ENCODE measurements at places on chromosomes 1 and 21. TPM values are rescaled to one million over a fixed set of nuclear protein-coding genes. Genes with fewer than 3 reads are reported as not detected.

DNA sequence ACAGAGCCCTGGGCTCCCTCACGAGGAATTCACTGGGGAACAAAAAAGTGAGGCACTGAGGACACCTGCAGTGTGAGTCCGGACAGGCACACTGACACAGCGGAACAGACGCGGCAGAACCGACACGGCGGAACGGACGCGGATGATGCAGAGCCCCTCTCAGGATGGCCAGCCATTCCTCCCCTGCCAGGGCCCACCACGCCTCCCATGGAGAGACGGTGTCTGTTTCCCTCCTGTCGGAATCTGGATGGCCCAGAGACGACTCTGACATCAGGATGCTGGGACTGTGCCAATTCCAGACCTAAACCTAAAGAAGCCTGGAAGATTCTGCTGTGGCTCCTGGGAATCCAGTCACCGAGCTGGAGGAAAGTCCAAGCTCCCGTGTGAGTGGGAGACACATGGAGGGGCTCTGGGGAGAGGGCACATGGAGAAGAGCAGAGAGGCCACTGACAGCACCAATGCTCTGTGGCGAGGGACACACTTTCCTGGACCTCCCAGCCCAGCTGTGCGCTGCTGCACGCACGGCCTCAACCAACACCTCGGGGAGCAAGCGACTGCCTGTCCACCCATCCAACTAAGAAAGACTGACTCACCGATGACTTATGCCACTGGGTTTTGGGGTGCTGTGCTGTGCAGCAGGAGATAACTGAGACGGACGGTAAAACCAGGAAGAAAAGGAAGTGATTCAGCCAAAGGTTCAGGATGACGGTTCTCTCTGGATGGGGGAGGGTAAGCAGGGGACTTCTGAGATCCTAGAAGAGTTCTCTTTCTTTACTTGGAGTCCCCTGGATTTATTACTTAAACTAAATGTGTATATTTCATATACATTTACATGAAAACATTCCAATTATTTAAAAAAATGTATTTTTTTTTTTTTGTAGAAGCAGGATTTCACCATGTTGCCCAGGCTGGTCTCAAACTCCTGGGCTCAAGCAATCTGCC lies 23.3 kb downstream of the ZBTB17 start:
- DNase-seq, result no peak
- H3K27ac ChIP-seq, result no peak overlapping the region
- peaks cover 19% of the 10 kb centered on the region for H3K4me1 ChIP-seq
- H3K27me3 ChIP-seq, result no peaks in the 10 kb centered on the region
- H3K4me3 ChIP-seq, result no peak overlapping the region
- no peaks in the 10 kb centered on the region for H3K36me3 ChIP-seq

DNA sequence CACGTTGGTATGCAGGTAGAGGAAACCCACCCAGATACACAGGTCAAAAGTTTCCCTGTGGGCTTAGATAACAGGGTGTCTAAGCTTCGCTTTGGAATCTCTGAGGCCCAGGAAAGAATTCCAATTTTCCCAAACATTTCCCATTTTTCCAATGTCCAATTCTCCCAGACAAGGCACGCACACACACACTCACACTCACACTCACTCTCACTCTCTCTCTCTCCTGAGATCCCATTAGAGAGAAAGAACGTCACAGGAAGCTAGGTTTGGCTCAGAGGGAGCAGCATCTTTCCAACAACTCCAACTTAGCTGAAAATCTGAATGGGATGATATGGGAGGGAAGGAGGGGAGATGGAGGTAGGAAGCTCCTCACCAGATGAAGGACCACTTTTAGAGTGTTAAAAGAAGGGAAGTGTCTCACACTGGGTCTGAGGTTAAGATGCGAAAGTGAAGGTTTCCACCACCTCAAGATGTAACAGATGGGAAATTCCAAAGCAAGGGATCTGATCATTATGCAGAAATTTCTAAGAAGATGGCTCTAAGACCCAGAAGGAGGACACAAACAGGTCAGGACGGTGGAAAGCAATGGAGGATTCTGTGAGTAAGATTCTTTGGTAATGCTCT lies 63.5 kb downstream of the GNG12 start:
- DNase-seq, result no peak
- no peaks in the 10 kb centered on the region for H3K4me1 ChIP-seq
- no peak overlapping the region for H3K4me3 ChIP-seq

The AMY2A gene
- not detected for total RNA-seq

The NUP133 gene
- total RNA-seq, result 31.8 TPM

DNA sequence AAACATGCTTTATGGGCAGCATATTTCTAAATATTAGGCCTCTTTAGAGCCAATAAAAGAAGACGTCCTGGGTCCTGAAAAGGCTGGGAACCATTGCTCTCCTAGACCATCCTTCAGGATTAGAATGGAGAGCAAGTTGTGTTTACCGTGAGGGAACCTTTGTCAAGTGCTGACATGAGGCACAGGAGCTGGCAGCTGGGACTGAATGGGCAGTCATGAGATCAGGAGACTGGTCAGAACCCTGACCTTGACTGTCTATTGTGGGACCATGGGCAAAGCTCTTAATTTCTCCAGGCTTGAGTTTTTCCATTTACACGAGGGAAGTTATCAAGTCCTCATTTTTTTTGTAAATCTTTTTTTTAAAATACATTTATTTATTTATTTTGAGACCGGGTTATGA lies 5.2 kb downstream of the PFKFB2 start:
- H3K4me3 ChIP-seq, result no peak overlapping the region
- no peak overlapping the region for H3K27ac ChIP-seq
- H3K27me3 ChIP-seq, result no peaks in the 10 kb centered on the region
- H3K36me3 ChIP-seq, result no peaks in the 10 kb centered on the region
- no peaks in the 10 kb centered on the region for H3K4me1 ChIP-seq
- DNase-seq, result no peak

GRCh38 chr1:27285274-27285660 lies 36.7 kb upstream of the TMEM222 start:
- no peaks in the 10 kb centered on the region for H3K27me3 ChIP-seq
- H3K36me3 ChIP-seq, result peaks cover 6% of the 10 kb centered on the region
- H3K4me3 ChIP-seq, result no peak overlapping the region
- no peaks in the 10 kb centered on the region for H3K4me1 ChIP-seq

- no peak overlapping the region for H3K4me3 ChIP-seq
- no peak for DNase-seq
- no peaks in the 10 kb centered on the region for H3K27me3 ChIP-seq
- H3K4me1 ChIP-seq, result no peaks in the 10 kb centered on the region
These were observed 62.9 kb downstream of the NID1 start for GRCh38 chr1:236002025-236002390.

- no peak overlapping the region for H3K27ac ChIP-seq
- H3K4me3 ChIP-seq, result no peak overlapping the region
- DNase-seq, result no peak
- peaks cover 4% of the 10 kb centered on the region for H3K4me1 ChIP-seq
These were observed 22.1 kb upstream of the SH3D21 start for GRCh38 chr1:36284061-36284460.

DNA sequence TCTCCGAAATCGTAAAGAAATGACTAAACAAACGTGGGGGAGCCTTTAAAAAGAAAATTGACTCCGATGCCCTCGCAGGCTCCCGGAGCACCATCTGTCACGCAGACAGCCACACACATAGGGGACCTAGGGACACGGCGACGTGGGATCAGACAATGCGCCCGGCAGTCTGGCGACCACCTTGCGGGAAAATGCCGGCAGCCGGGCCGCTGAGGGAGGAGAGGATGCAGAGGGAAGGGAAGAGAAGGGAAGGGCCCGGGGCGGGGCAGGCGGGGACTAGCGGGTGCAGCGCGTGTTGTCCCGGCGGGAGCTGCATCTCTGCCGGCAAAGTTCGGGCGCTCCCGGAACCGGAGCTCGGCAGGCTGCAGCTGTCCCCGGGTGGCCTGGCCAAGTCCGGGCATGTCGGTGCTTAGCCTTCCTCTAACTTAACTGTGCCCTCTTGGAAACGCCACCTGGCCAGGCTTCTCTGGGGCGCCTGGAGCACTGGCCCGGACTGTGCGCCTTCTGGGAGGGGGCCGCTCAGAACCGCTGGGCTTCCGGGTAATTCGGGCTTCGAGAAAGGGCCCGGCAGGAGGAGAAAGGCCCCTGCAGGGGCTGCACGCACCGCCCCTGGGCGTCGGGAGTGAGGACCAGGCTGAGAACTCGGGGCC lies 1.8 kb downstream of the NHLH2 start:
- no peak for DNase-seq
- H3K36me3 ChIP-seq, result no peaks in the 10 kb centered on the region
- peaks cover 70% of the 10 kb centered on the region for H3K27me3 ChIP-seq

DNA sequence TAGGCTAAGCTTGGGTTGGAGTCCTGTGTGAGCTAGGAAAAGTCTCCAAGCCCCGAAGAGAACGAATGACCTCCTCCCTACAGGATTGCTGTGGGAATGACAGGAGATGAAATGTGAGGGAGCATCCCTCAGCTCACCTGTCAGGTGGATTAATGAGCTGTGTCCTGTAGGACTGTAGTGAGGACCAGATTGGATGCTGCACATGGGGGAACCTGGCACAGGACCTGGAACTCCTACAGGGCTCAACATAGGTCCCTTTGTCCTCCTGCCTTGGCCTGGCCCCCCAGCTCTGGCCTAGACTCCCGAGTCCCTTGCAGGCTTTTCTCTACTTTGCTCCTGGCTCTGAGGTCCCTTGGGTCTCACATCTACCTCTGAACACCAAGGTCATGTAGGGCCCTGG lies 155.7 kb downstream of the PTPRU start:
- peaks cover 13% of the 10 kb centered on the region for H3K27me3 ChIP-seq
- H3K36me3 ChIP-seq, result no peaks in the 10 kb centered on the region
- no peaks in the 10 kb centered on the region for H3K4me1 ChIP-seq

DNA sequence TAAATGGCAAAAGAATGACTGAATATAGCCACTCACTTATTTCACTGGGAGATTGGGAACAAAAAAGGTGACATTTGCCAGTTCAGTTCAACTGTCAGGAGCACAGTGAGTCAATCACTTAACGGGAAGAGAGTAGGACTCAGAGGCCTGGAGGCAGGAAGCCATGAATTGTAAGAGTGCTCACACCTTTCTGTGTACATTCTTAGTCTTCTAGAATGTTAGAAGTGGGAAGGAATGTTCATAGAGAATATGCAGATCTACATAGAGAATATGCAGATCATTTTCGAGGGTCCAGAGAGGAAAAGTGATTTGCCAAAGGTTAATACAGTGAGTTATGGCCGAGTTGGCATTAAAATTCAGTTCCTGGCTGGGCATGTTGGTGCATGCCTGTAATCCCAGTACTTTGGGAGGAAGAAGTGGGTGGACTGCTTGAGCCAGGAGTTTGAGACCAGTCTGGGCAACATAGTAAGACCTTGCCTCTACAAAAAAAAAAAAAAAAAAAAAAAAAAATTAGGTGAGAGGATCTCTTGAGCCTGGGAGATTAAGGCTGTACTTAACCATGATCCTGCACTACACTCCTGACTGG lies 8.3 kb downstream of the IL20 start:
- H3K36me3 ChIP-seq, result no peaks in the 10 kb centered on the region
- no peak overlapping the region for H3K27ac ChIP-seq
- no peaks in the 10 kb centered on the region for H3K27me3 ChIP-seq
- no peak overlapping the region for H3K4me3 ChIP-seq
- no peaks in the 10 kb centered on the region for H3K4me1 ChIP-seq

- no peaks in the 10 kb centered on the region for H3K4me1 ChIP-seq
- no peak for DNase-seq
- no peaks in the 10 kb centered on the region for H3K36me3 ChIP-seq
These were observed 557.2 kb upstream of the BEND5 start for GRCh38 chr1:49333906-49334305.

The ATP6V1G3 gene
- total RNA-seq, result not detected

DNA sequence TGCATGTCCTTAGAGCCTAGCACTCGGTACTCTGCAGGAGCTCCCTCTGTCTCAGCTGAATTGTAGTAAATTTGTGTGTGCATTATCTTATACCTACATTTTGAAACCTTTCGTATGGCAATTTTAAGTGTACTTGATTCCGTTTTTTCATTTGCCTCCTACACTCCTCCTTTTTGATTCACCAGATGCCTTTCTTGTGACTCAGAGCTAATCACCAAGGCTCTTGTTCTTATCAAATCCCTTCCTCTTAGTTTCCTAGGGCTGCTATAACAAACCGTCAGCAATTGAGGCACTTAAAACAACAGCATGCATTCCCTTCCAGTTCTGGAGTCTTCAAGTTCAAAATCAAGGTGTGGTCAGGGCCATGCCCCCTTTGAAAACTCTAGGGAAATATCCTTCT lies 261.0 kb downstream of the ASTN1 start:
- H3K36me3 ChIP-seq, result no peaks in the 10 kb centered on the region
- no peak overlapping the region for H3K27ac ChIP-seq
- no peak overlapping the region for H3K4me3 ChIP-seq
- H3K4me1 ChIP-seq, result no peaks in the 10 kb centered on the region
- H3K27me3 ChIP-seq, result no peaks in the 10 kb centered on the region

The RAB3B gene
- total RNA-seq, result 1.3 TPM

The KDM5B gene
- 122 TPM for total RNA-seq

DNA sequence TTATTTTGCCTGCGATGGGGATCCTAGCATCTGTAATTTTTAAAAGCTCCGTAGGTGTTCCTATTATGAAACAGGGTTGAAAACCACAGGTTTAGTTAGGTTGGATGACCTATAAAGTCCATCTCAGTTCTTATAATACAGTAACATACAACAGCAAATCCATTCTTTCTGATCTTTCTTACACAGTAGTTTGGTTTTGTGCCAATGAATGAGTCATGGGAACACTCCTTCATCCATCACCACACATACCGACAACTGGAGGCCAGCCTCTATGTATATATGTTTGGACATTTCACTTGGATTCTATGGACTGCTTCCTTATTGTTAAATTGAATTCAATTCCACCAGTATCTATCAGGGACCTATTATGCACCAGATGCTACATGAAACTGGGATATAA lies 118.4 kb upstream of the L1TD1 start:
- H3K27ac ChIP-seq, result no peak overlapping the region
- no peak for DNase-seq
- no peaks in the 10 kb centered on the region for H3K4me1 ChIP-seq

DNA sequence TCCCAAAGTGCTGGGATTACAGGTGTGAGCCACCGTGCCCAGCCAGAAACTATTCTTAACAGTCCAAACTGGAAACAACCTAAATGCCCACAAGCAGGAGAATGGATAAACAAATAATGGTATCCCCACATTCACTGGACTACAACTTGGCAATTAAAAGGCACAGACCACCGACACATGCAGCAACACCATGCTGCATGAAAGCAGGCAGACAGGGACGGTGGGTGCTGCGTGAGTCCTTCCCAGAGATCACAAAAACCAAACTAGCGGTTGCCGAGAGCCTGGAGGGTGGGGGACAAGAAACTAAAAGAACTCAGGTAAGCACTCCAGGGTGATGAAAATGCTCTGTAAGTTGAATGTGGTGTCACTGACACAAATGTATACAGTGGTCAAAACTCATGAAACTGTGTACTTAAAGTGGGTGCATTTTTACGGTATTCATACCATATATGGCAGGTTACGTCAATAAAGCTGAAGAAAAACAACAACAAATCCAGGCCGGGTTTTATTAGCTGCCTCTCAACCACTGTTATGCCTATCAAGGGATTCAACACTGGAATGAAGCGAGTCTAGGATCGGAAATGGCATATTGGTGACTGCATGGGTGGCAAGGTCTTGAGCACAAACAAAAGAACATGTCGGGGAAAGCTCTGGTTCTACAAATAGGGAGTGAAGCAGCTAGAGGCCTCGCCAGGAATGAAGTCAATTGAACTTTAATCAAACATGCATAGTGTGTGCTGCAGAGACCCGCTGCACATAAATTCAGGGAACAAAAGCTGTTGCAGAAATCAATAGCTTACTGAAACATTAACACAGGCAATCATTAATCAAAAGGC lies 52.4 kb downstream of the SLC45A1 start:
- H3K36me3 ChIP-seq, result no peaks in the 10 kb centered on the region
- no peaks in the 10 kb centered on the region for H3K27me3 ChIP-seq
- H3K4me1 ChIP-seq, result peaks cover 7% of the 10 kb centered on the region
- DNase-seq, result peak; percentile 27
- peak overlapping the region; percentile 15 for H3K27ac ChIP-seq

GRCh38 chr1:70156529-70157120 lies 48.8 kb downstream of the LRRC40 start:
- no peaks in the 10 kb centered on the region for H3K27me3 ChIP-seq
- DNase-seq, result no peak
- H3K4me1 ChIP-seq, result no peaks in the 10 kb centered on the region
- H3K4me3 ChIP-seq, result no peak overlapping the region
